Kidney glomerular epithelial cell (primary cell): ENCODE measurements at places on chromosomes 7 and 10.
A peak's percentile ranks its signal among the peaks of the same experiment; 100 is the strongest.

- no peak for DNase-seq
These were observed 320.0 kb downstream of the EXOC4 start for GRCh38 chr7:133572843-133573242.

- peak; percentile 94 for DNase-seq
These were observed 513.0 kb downstream of the INHBA start for GRCh38 chr7:41189866-41190265.

DNA sequence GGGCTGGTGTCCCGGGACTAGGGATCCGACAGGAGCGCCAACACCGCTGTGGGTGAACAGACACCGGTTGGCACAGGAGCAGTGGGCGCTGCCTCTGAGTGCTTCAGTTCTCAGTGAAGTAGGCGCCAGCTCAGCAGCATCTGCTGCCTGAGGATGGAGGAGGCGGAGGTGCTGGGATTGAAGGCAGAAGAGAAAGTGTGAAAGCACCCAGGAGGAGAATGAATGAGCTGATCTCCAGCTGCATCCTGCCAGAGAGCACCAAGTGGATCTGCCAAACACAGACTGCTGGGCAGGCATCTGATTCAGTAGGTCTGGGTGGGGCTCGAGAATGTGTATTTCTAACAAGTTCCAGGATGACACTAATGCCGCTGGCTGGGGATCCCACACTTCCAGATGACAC, 74.5 kb downstream of the LANCL2 start:
- no peak for DNase-seq

GRCh38 chr7:98156700-98157099, 50.0 kb downstream of the LMTK2 start:
- DNase-seq: no peak

- DNase-seq: no peak
These were observed 711.2 kb upstream of the NRP1 start for GRCh38 chr10:34045571-34046190.

DNA sequence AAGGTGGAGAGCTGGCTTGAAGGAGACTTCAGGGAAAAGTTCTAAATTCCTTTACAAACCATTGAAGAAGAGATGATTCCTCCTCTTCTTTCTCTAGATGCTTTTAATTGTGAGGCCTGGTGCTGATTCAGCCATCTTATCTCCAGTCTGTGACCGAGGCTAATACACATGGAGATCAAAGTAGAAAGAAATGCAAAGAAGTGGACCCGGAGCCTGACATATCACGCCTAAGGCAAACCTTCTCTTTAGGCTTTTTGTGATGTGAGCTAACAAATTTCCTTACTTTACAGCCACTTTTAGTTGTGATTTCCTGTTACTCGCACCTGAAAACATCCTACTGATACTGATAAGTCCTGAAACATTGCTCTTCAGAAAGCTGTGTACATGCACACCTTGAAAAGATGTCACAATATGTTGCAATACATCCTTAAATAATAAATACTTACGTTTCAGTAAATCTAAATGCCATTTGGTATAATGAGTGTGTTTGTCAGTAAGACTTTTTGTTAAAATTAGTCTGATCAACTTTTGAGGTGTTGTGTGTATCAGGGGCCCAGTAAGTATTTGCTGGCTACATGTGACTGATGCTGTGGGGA, 192.4 kb downstream of the BAMBI start:
- DNase-seq: no peak

DNA sequence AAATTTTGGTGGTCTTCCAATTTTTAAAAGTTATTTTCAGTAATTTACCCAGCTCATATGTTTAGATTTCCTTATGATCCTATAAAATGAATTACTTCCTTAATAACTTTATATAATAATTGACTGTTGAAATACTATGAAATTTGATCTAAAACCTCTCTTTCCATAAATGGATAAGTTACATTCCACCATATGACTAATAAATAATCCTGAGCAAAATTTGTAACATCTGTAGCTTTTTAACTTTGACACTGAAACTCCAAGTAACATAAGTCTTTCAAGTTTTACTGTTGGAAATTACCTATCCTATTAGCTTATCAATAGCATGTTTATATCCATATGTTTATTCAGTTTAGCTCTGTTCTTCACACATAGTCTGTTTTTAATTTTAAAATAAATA, 85.3 kb downstream of the HECTD2 start:
- DNase-seq: no peak

DNA sequence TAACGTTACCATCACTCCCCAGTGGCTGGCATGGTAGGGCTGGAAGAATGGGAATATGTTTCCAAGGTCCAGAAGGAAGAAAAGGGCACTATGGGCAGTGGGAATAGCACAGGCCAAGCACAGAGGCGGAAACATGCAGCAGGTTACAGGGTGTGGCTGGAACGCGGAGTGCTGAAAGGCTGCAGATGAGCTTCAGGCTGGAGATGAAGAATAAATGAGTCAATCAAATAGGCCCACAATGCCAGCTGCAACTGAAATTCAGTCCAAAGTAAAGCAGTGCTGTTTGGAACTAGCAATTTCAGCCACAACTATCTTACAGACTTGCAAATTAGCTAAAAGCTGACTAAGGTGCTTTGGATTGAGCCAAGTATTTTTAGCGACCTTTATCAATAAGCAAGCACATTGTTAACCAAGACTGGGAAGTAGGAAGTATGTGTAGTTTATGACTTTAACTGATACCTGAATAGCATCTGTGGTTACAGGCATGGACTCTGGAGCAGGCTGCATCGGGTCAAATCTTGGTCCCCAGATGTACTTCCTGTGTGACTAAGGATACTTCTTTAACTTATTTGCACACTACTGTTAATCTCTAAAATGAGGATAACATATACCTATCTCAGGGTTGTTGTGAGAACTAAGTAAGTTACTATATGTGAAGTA, 77.5 kb upstream of the CTTNBP2 start:
- no peak for DNase-seq

GRCh38 chr7:140316165-140316661, 82.1 kb downstream of the SLC37A3 start:
- DNase-seq: peak; percentile 90

GRCh38 chr10:97532935-97533671, 34.4 kb downstream of the UBTD1 start:
- DNase-seq: peak; percentile 53

DNA sequence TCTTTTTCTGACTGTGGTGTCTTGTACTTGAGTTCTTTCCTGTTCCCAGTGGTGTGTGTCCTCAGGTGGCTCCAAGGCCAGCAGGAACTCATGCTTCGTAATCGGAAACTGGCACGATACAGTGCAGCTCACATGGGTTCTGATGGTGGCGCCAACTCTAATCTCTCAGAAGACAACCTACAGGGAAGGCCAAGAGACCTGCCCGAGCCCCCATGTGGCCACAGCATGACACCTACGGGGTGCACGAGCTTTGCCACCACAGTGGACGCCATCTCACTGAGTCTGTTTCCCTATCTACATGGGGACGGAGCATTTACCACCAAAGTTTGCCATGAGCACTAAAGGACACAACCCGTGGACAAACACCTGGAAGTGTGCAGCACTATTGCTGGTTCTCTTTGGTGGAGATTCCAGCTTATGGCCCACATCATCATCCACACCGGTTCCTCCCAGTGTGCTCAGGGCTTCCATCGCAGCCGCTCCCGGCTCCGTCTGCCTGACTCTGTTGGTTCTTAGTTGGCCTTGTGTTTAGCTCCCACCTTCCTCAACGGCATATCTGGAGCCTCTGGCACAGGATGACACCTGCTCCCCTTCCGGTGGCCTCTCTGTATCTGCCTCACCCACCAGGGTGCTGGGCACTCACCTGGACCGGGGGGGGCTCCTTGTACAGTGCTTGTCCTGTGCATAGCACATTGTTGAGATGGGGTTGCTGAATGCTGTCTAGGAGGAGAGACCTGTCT, 586.6 kb upstream of the MKI67 start:
- DNase-seq: no peak

GRCh38 chr10:6561552-6561951, 18.5 kb downstream of the PRKCQ start:
- DNase-seq: no peak

- DNase-seq: no peak
These were observed 40.6 kb downstream of the MICALL2 start for GRCh38 chr7:1418505-1419309.

- DNase-seq: no peak
These were observed 975 bp downstream of the CNTNAP2 start for GRCh38 chr7:146117576-146117975.

- DNase-seq: peak; percentile 50
These were observed 120.0 kb upstream of the SAMD8 start for GRCh38 chr10:74991435-74991834.

GRCh38 chr10:122845783-122846332, at the start of gene CUZD1:
Gene CUZD1 (minus strand): TSS chr10:122845857. CDS start chr10:122845843, 14 bp downstream.
- DNase-seq: no peak

- no peak for DNase-seq
These were observed 80.1 kb downstream of the ZFAND4 start for GRCh38 chr10:45592432-45592831.

- no peak for DNase-seq
These were observed 2.0 kb downstream of the FXYD4 start for GRCh38 chr10:43373461-43373860.

GRCh38 chr10:44386546-44387052, 1.7 kb upstream of the CXCL12 start:
- DNase-seq: peak; percentile 36

DNA sequence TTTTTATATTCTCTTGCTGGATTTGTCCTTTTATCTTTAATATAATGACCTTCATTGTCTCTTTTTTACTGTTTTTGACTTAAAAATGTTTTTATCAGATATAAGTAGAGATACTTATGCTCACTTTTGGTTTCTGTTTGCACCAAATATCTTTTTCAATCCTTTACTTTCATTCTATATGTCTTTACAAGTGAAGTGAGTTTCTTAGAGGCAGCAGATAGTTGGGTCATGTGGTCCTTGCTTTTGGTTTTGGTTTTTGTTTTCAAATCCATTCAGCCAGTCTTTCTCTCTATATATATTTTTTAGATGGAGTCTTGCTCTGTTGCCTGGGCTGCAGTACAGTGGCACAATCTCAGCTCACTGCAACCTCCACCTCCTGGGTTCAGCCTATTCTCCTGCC, 932.4 kb upstream of the LRRTM3 start:
- no peak for DNase-seq
